CD4-positive, alpha-beta T cell treated with Interleukin-10 for 1 hour (primary cell): ENCODE measurements at places on chromosomes 11 and 22.

- no peak for DNase-seq
These were observed 112.3 kb upstream of the TOP3B start for GRCh38 chr22:22094921-22095320.

DNA sequence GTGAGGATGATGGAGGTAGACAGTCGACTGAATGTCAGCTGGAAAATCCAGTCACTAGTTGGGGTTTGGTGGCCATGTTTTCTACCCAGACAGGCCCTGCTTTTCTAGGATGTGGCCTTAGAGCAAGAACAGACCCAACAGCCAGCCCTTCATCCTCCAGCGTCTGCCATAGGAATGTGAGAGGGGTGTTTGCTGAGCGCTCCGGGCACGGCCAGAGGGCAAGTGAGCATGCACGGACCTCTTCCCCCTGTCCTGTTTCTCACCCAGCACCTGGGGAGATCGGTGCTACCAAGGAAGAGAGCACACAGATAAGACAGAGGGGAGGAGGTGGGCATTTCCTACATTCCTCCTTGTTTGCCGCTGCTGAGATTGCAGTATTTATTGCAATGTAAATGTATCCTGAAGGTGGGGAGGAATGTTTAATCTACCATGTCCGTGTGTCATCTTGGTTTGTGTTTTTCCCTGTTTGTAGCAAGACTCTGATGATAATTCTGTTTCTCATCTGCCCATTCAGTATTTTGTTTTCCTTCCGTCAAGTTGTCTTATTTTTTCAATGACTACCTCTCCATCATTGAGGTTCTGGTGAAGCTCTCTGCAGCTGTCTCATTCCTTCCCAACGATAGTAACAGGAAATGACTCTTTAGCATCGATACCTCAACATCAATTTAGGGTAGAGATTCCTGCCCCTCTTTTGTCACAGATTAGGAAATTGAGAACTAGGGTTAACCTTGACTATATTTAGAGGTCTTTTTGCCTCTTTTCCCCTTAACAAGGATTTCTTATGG lies 4.9 kb upstream of the ATF4 start:
- DNase-seq: no peak

- no peak for DNase-seq
These were observed 1642.2 kb downstream of the LRRC4C start for GRCh38 chr11:39817241-39817640.

GRCh38 chr11:92714111-92714510 lies 255.3 kb upstream of the MTNR1B start:
- no peak for DNase-seq

GRCh38 chr11:43602670-43603069 lies 77.9 kb upstream of the HSD17B12 start:
- no peak for DNase-seq
